Activated CD8-positive, alpha-beta memory T cell treated with anti-CD3 and anti-CD28 coated beads for 1 hour (primary cell): ENCODE measurements at places on chromosomes 6 and 20.

DNA sequence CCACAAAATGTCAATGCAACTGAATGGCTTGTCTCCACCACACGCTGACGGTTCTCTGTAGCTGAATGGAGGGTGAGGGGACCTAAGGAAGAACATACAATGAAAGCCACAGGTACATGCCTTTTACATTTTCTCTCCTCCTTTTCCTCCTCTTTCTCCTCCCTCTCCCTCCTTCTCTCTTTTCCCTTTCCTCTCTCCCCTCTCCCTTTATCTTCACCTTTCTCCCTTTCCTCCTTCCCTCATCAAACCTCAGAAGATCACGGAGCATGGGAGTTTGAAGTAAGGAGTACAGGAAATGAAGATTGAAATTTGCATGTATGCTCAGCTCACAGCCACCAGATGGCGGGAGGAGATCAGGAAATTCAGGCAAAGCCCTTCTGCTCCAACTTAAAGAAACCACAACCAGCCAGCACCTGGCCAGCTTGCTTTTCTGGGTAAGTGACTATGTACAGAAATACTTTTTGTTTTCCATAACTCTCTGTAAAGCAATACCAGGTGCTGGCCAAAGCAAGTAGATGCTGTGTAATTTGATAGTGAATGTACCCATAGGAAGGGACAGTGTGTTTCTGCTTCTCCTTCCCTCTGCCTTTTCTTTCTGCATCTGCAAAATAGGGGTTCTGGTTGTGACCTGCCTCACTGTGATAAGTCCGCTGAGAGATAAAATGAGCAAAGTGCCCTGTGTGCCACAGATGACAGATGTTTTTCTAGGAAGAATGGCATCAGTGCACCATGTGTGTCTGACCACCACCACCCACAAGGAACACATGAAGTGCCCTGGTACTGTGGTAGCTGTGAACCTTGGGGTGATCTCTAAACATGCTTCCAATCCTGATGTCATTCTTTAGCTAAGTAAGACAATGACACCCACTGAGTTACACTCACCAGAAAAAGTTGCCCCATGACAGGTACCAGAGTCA is 18.6 kb upstream of the FOXO3 start:
- peak; percentile 43 for DNase-seq

- DNase-seq = no peak
Observed at GRCh38 chr20:48791014-48791413, 36.8 kb downstream of the PREX1 start.

DNA sequence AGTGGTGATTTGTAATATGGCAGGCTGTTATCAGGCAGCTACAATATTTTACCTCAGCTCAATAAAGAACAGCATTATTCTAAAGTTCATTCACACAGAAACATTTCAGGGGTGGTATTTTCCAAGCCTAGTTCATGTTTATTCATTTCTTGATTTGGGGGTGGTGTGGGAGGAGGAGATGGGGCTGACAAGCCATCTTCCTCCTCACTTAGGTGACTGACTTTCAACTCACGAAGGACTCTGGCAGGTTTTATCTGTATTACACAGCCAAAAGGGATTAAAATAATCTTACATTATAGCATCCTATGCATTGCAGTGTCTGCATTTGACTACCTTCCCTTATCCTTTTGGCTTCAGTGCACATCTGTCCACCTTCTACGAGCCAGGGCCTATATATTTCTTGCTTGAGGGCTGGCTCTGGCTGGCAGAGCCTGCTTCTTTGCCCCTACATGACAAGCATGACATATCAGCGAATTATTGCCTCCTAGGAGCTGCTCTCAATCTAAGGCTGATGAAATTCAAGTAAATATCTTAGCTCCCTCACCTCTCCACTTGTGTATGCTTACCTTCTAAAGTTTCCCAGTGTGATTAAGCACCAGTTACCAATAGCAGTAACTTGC is 20.0 kb downstream of the KHDRBS2 start:
- no peak for DNase-seq

GRCh38 chr20:46823271-46823751 is 71.3 kb upstream of the EYA2 start:
- DNase-seq = no peak

DNA sequence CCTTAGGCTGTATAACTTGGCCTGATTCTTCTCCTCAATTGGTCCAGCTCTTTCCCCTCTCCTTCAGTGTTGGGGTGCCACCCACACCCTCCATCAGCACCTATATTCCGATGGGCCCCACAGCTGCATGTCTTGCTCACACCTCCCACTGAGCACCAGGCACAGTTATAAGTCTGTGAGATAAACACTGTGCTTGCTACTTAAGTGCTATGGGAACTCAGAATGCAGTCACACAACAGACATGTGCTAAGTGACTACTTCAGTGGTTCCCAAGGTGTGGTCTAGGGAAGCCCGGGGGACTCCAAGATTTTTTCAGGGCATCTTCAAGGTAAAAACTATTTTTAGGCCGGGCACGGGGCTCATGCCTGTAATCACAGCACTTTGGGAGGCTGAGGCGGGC is 7.3 kb downstream of the ZC3H12D start:
- no peak for DNase-seq

- no peak for DNase-seq
Observed at GRCh38 chr20:10609770-10610169, 64.0 kb downstream of the JAG1 start.

DNA sequence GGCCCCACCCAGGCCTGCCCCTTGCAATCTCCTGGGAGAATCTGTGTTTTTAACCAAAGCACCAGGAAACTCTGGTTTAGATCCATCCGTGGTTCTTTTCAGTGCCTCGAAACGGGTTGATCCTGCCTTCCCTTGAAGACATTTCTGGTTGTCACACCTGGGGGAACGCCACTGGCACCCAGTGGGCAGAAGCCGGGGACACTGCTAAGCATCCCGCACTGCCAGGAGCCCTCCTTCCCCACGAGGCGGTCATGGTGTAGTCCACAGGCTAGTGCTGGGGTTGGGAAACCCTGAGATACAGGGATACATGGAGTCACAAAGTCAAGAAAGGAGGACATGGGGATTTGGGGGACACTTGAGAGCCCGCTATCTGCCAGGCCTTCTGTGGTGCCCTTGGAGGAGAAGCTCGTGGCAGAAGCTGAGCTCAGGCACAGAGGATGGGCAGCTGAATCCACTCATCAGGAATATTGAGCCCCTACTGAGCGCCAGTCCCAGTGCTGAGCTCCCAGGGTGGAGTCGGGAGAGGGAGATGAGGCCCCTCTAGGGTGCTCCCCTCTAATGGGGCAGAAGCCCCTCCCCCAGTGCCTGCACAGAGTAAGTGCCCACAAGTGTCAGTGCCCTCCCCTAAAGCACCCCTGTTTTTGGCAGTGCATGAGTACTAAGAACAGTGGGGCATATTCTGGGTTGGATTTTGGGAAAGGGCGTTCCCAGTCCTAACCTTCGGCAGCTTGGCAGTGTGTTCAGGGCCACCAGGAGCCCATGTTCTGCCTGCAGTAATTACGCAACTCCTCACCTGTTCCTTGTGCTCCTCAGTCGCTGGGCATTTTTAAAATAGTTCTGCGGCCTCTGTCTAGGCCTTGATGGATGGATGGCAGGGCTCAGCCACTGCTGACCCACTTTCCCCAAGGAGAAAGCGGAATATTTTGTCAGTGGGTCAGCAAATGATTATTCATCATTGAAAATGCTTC is 25.6 kb upstream of the PHACTR3 start:
- DNase-seq = no peak

DNA sequence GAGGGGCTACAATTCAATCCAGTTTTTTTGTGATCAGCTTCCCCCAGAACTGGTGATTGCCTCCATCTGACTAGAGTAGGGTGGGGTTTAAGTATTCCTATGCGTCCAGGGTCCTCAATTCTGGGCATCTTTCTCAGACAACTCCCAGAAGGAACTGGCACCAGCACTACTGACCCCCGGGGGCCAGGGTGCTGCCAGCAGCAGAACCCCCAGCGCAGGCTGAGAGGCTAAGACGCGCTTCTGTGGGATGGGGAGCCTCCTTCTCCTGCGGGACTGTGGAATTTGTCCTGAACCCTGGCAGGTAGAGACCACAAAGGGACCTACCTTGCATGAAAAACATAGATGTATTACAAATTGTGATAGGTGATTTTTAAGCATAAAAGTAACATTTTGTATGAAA is 124.4 kb downstream of the PACRG start:
- no peak for DNase-seq

- no peak for DNase-seq
Observed at GRCh38 chr6:2111162-2111677, 134.2 kb downstream of the GMDS start.

- DNase-seq = no peak
Observed at GRCh38 chr6:37946057-37946456, 126.5 kb downstream of the ZFAND3 start.

DNA sequence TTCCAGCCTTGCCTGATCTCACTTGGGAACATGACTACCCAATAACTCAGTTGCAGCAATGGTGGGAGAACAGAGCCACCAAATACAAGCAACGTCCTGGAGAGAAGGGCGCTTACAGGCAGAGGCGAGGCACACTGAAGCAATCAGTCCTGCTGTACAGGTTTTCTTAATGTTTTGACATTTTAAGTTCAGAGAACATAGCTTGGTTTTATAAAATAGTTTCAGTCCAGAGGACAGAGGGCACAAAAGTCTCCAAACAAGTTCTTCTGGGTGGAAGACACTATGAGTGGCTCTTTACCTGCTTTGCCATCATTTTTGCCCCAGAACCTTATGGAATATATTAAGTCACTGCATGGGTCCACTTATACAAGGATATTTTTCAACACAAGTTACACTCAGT is 103.4 kb upstream of the KCNG1 start:
- DNase-seq = no peak

- no peak for DNase-seq
Observed at GRCh38 chr6:149242883-149243282, 74.6 kb upstream of the TAB2 start.

GRCh38 chr6:158705386-158706126 is 55.7 kb downstream of the SYTL3 start:
- DNase-seq = no peak

DNA sequence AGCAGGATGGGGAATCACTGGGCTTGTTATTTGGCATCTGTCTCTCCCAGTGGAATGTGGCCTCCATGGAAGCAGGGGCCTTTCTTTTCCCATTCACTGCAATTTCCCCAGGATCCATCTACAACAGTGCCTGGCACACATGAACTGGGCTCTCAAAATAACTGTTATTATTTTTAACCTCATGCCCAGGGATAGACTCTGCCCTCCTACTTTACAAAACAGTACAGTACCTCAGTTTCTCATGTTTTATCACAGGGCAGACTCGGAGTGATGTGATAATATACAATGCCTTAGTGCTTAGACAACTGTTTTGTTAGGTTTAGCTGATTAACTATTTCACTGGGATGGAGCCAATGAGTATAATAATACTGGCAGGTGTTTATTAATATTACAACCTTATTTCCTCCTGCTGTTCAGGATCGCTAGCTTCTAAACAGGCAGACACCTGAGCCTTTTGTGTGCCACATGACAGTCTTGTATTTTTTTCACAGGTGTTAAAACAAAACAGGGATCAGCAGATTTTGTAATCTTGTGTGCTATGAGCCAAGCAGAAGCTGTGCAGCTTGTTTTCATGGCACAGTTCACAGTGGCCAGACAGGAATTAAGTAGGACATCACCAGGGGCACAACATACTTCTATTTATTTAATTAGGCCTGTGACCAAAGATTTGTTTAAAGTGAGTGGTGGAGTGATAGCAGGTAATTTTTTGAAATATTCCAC is 157.7 kb upstream of the EYA4 start:
- no peak for DNase-seq

- DNase-seq = no peak
Observed at GRCh38 chr6:141482796-141483597, 649.7 kb upstream of the GJE1 start.

DNA sequence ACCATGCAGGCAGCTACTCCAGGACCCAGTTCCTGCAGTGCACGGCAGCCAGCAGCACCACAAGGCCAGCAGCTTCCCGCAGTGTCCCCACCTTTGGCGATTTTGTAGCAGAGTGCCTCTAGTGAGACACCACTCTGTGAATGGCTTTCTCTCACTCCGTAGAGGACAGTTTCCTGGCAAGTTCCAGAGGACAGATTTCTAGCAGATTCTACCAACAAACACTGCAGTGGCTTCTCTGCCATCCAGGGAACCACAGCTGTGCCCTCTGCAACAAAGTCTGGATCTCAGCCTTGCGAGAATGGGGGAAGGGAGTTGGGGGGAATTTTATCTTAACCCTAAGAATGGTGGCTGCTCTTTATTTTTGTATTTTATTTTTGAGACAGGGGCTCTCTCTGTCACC is 28.7 kb downstream of the SNHG17 start:
- DNase-seq = no peak

- DNase-seq = no peak
Observed at GRCh38 chr20:11553603-11554002, 364.1 kb upstream of the BTBD3 start.

- no peak for DNase-seq
Observed at GRCh38 chr20:23003881-23004460, 31.1 kb upstream of the SSTR4 start.

GRCh38 chr6:42532038-42532669 is 31.7 kb upstream of the UBR2 start:
- DNase-seq = no peak

DNA sequence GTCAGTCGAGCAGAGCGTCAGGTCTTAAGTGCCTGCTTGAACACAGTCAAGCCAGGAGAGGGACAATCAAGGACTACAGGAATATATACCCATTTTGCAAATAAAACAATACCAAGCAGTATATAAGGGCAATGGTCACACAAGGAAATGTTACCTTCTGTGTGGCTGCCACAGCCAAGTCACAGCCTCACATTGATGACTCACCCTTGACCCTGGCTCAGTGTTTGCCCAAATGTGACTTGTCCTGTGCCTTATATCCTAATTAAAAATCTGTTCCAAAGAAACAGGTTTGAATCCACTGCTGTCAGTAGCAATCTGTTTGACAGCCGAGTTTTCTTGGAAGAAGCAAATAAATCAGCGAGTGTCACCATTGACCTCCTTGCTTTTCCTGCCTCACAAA is 34.3 kb downstream of the C6orf89 start:
- DNase-seq = no peak

- DNase-seq = no peak
Observed at GRCh38 chr6:112031960-112032359, 21.9 kb upstream of the CCN6 start.

DNA sequence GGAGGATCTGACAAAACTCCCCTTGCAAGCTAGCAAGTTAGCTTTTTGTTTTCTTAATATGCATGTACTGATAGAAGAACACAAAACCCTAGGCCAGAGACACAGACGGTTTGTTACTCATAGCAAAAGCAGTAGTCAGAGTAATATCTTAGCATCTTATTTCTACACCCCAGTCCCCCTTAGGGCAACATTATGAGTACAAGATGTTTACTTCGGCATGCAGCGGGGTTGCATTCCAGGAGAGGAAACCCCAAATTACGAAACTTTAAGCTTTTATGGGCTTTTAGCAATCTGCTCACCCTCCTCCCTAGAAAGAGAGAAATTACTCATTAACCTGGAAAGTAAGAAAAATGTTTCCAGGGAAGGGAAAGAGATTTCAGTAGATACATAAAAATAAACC is 1286.9 kb downstream of the EPHA7 start:
- DNase-seq = no peak

DNA sequence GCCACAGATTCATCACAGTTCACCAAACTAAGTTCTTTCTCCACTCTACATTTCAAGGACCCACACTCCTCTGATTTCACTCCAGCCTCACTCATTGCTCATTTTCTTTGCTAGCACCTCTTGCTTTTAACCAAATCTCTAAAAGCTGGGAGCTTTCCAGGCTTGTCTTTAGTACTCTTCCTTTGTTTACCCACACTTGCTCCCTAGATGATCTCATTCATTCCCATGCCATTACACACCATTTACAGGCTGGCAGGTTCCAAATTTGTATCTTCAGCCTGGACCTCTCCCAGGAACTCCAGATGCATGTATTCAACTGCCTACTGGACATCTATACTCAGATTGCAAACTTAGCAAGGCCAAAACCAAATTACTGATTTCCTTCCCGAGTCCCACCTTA is 5.3 kb upstream of the GUCA1B start:
- no peak for DNase-seq
